Fibroblast of pulmonary artery (primary cell): ENCODE measurements at places on chromosomes 7 and 10.
A peak's percentile ranks its signal among the peaks of the same experiment; 100 is the strongest.

DNA sequence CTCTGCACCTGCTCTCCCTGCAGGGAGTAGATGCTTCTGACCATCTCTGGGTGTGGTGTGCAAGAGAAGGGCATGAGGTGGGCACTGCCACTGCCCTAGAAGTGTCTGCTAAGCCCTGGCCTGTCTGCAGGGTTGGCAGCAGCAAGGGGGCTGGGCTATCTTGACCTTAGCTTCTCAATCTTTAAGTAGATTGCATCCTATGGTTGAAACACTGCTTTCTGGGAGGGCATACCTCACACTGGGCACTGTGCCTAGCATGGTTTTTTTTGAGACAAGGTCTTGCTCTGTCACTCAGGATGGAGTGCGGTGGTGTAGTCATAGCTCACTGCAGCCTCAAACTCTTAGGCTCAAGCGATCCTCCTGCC lies 54.9 kb downstream of the CLIP2 start:
- peak; percentile 57 for DNase-seq

DNA sequence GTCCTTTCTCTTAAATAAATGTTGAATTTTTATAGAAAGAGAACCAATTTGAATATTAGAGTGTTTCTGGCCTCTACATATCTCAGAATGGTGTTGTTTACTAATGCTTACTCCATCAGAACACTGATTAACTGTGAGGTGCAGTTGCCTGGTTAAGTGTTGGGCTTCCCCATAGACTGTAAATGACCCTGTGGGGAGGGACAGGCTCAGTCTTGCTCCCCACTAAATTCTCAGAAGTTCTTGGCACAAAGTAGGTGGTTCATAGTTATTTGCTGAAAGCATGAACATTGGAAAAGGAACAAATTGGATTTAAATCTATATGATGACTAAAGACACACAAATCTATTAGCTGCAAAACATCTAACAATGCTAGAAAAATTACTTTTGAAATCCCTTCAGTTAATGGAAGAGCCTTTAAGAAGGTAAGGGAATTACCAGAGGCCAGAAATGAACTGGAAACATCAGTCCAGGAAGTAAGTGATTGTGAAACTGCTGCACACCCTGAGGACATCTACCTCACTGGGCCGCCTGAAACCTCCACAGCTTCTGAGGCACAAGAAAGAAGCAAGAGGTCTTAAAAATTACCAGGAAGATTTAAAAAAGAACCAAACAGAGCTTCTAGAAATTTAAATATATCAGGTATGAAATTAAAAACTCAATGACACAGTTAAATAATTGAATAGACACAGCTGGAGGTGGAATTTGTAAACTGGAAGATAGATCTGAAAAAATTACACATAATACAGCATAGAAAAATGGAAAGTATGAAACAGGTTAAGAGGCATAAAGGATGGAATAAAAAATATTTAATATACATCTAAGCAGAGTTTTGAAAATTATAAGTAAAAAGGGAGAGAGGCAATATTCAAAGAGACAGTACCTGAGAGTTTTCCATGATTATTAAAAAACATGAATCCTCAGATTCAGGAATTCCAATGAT lies 17.8 kb upstream of the COMTD1 start:
- no peak for DNase-seq

- DNase-seq = peak; percentile 81
These were observed 337.7 kb upstream of the NPVF start for GRCh38 chr7:25565949-25566348.

- no peak for DNase-seq
These were observed 804.4 kb upstream of the CELF2 start for GRCh38 chr10:10213237-10213636.

DNA sequence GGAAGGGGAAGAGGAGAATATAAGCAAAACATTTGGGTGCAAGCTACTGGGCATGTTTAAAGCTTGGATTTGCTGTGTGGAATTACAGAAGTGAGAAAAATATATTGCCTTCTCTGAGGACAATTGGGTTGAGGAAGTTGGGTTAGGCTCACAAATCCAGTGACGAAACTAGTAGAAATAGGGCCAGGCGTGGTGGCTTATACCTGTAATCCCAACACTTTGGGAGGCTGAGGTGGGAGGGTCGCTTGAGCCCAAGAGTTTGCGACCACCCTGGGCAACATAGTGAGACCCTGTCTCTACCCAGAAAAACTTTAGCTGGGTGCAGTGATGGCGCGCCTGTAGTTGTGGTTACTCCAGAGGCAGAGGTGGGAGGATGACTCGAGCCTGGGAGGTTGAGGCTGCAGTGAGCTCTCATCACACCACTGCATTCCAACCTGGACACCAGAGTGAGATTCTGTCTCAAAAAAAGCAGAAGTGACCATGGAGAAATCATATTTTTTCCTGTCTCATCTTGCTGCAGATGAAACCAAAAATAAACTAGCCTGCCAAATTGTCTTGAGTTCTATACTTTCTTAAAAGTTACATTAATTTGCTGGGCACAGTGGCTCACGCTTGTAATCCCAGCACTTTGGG lies 22.4 kb downstream of the NRBF2 start:
- no peak for DNase-seq

GRCh38 chr7:130371046-130371445 lies 9.2 kb upstream of the CPA1 start:
- DNase-seq = peak; percentile 65

GRCh38 chr10:110459600-110459999 lies 38.1 kb upstream of the DUSP5 start:
- DNase-seq = no peak

- no peak for DNase-seq
These were observed 290.7 kb downstream of the CACNA2D1 start for GRCh38 chr7:82152858-82153257.

DNA sequence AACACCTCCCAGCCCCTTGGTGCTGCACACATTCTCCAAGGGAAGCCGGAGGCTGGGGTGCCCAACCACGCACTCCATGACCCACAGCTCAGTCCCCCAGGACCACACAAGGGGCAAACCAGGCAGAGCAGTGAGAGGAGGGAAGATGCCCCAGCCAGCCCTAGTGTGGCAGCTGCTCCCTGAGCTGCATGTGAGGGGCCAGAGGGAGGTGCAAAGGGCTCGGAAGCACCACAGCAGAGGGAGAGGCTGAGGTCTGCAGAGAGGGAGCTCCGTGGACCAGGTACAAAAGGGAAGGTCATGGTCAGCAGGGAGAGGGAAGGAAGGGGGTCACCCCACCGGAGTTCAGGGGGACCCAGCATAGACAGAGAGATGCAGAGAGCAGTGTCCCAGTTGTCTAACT lies 1.5 kb upstream of the CALML5 start:
- no peak for DNase-seq

DNA sequence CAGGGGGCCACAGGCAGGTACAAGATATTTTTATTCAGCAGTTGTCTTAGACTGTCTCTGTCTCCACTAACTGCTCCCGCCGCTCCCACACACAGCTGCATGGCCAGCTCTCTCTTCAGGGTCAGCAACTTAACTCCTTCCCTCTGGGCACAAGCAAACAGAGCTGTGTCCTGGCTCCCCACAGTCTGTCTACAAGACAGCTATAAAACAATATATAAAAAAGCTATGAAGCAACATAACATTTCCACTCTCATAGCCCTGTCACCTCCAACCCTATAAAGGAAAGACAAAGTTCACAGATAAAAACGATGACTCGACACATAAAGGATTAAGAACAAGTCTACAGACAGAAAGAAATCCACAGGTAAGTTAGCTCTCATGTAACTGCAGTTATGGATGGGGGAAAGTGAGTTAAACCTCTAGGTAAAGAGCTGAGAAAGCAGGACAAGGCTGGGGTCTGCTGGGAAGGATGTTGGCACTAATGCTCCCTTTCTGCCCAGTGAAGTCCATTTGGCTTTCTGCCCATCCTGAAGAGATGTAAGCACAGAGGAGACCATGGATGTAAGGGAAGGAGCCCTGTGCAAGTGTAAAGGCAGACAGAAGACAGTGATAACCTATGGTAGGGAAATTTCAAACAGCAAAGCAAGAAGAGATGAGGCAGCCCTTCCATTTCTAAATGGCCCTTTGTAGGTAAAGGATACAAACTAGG lies 27.0 kb downstream of the RAPGEF5 start:
- no peak for DNase-seq

DNA sequence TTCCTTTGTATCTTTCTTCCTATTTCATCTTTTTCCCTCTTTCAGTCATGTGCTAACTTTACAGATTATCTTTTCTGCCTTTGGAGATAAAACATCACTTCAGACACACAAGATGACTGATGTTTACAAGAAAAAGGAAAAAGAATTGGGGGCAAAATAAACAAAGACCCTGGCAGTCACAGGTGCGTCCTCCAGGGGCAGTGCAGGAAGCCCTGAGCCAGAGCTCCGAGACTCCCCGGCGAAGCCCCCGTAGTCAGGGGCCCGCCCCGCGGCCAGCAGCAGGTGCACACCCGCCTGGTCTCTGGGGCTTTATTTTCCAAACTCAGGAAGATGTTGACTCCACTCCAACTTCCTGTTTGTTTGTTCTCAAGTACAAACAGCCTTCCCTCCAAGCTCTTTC lies 10.2 kb downstream of the STK32C start:
- no peak for DNase-seq

DNA sequence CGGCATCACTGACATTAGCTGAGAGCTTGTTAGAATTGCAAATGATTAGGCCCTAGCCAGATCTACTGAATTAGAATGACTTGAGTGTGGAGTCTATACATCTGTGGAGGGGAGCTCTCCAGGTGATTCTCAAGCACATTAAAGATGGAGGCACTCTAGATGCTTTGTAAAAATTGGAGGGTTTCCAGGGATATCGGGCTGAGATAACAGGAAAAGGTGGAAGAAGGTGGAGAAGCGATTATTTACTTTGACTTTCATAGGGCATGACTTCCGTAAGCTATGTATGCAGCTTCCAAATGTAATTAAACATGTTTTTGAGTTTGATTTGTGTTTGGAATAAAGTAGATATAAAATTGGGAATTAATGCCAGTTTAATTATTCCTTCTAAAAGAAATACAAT lies 235.0 kb upstream of the PTN start:
- DNase-seq = no peak
